CD4-positive, alpha-beta memory T cell (primary cell): ENCODE measurements at places on chromosomes 13 and 19.

DNA sequence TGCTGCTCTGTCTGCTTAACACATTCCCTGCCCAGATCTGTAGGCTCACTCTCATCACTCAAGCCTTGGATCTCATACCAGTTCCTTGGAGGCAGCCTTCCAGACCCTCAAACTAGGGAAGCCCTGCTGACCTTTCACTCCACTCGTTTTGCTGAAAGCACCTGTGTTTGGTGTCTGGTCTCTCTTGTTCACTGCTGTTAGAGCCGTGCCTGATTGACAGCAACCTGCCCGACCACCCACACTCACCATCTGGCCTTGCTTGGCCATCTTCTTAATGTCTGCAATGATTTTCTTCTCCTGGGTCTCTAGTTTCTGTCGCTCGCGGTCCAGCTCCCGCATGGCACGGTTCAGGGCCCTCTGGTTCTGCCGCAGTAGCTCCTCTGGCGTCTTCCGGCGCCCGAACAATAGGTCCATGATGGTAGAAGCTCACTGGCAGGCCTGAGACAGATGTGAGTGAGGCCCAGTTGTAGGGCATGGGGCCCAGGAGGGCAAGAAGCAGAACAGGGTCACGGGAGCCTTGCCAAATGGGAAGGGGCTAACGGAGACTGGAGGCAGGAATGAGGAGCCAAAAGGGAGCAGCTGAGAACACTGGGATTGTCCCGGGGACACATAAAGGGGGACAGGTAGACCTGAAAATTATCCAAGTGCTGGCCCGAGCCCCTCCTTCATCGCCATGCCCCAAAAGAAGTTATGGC is 959 bp downstream of the CHMP2A start:
- DNase-seq = no peak

DNA sequence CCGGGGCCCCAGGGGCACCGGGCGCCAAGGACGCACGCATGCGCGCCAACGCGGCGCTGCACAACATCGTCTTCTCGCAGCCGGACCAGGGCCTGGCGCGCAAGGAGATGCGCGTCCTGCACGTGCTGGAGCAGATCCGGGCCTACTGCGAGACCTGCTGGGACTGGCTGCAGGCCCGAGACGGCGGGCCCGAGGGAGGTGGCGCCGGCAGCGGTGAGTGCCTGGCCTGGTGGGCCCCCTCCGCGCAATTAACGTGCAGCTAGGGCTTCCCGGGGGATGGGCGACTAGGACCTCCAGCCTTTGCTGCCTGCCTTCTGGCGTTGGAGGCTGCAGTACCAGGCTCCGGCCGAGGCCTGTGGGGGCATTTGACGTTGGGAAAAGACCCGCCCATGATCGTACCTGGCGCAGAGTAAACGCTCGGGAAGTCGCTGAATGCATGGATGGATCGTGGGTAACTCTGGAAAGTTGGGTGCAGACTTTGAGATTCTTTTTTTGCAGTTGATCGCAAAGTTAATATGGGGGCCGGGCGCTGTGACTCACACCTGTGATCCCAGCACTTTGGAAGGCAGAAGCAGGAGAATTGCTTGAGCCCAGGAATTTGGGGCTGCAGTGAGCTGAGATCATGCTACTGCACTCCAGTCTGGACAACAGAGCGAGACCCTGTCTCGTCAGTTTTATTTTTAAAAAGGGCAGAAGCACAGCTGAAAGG is 7.3 kb downstream of the APC2 start:
- no peak for DNase-seq

DNA sequence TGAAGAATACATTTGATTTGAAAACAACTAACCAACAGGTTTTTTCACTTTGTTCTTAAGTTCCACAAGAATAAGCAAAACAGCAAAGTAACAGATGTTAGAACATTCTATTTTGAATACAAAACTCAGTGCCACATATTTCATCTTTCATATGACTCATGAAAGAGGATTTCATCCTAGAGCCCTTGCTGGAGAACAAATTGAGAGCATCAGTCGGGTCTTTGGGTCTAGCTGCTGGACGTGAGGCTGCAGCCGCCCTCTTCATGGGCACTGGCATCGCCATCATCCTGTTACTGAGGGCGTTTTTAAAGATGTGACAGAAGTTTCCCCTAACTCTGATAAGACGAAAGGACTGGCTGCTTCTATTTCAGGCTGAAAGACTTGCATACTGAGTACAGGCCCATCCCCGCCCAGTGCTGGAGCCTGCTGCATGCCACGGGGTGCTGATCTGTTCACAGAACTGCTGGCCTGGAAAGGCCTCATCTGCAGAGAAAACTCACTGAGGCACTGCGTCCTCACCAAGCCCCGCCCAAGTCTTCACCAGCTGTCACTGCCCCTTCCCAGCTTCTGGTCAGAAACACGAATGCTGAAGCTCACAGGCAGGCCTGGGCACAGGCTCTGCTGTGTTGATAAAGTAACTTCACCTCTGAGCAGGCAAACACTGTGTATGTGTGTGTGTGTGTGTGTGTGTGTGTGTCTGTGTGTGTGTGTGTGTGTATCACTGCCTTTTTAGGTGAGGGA is 101.4 kb downstream of the TUBGCP3 start:
- no peak for DNase-seq

DNA sequence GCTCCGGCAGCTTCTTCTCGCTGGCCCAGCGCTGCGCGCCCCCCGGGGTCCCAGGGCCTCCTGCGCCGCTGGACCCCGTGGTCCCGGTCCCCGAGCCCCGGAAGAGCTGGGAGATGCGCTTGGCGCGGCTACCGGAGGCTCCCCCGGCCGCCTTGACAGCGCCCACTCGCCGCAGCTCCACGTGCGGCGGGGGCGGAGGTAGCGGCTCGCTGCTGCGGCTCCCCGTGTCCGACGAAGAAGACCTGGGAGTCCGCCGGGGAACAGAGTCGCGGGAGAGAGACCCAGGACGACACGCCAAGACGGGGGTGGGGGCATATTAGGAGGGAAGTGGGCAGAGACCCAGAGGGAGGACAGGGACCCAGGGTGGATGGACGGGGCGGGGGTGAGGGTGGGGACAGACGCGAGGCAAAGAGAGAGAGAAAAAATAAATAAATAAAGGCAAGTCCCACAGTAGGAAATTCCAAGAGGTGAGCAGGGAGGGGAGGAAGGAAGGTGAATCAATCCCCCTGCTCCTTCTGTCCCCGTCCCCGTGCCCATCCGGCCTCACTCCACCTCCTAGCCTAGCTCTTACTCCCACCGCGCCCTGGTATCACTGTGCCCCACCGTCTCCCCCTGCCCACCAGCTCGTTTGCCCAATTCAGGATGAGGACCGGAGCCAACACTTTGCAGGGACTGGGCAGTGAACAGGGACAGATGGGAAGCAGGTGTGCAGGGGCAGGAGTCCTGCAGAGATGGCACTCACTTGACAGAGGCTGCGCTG is 826 bp downstream of the RASIP1 start:
- DNase-seq = no peak
